ENCODE measurements at places on chromosomes 7 and 10.

- DNase-seq, result no peak
Measured at GRCh38 chr10:78852466-78853240, 216.1 kb upstream of the ZMIZ1 start.

DNA sequence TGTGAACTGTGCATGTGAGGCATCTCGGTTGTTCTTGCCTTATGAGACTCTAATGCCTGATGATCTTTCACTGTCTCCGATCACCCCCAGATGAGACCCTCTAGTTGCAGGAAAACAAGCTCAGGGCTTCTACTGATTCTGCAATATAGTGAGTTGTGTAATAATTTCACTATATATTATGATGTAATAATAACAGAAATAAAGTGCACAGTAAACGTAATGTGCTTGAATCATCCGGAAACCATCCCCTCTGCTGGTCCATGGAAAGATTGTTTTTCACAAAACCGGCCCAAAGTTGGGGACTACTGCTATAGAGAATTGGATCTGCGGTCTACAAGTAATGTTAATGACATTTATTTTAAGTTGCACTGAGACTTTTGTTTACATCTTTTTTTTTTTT, 126.7 kb downstream of the TPST1 start:
- DNase-seq, result no peak

GRCh38 chr10:111127081-111127848, 50.4 kb downstream of the ADRA2A start:
- DNase-seq, result no peak

- DNase-seq, result no peak
Measured at GRCh38 chr7:142298009-142298408, 40.2 kb upstream of the PRSS58 start.

DNA sequence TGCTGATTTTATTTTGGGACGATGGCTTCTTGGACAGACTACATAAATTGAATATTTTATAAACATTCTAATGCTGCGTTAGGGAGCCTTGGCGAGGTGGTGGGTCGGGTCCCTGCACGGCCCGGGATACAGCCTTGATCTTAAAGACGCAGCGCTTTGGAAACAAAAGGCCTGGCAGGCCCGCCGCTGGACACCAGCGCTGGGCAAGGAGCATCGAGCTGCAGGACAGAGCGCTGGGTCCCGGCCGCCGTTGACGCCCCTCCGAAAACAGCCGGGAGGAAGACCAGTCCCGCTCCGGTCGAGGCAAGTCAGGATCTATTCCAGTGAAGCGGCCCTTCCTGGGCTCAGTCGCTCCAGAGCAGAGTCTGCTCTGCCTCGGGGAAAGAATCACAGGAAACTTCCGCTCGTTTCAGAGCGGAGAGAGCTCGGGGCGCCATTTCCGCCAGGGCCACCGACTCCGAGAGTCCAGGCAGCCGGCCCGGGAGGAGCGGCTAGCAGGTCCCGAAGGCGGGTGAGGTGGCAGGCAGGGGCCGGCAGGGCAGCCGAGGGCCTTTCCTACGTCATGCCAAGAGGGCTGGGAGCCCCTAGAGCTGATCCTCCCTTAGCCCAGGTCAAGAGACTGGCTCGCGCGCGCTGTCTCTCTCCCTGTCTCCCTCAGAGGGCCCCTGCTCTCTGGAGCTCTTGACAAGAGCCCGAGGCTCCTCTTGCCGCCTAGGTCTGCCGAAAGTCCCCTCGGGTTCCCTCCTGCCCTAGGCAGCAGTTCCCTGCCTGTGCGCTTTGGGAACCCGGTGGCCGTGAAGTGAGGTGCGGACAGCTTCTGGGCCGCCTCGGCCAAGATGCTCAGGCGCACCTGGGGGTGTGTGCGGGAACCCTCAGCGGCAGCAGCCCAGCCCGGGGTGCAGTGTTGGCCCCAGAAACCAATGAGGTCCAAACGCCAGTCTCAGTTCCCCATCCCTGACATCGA, 1.4 kb upstream of the DRGX start:
- DNase-seq, result no peak

DNA sequence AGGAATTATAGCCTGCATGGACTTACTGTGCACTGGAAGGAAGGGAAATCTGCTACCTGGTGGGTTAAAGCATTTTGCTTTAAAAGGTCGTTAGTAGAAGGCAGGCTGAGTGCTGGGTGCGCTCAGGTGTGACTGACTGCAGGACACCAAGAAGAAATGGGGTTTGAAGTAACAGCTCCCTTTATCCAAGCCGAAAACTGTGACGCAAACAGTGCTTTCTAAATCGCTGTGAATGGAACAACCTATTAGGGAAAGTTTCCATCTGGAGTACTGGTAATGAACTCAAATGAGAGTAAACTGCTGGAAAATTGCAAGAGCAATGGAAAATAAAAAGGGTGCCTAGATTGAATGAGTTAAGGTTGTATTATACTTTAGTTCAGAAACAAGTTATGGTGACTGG, 95.3 kb downstream of the CNNM2 start:
- DNase-seq, result no peak
